PC-3 (cell line): ENCODE measurements at places on chromosomes 3 and 15.

GRCh38 chr3:25547943-25548674 lies 116.6 kb downstream of the TOP2B start:
- no peak for DNase-seq

DNA sequence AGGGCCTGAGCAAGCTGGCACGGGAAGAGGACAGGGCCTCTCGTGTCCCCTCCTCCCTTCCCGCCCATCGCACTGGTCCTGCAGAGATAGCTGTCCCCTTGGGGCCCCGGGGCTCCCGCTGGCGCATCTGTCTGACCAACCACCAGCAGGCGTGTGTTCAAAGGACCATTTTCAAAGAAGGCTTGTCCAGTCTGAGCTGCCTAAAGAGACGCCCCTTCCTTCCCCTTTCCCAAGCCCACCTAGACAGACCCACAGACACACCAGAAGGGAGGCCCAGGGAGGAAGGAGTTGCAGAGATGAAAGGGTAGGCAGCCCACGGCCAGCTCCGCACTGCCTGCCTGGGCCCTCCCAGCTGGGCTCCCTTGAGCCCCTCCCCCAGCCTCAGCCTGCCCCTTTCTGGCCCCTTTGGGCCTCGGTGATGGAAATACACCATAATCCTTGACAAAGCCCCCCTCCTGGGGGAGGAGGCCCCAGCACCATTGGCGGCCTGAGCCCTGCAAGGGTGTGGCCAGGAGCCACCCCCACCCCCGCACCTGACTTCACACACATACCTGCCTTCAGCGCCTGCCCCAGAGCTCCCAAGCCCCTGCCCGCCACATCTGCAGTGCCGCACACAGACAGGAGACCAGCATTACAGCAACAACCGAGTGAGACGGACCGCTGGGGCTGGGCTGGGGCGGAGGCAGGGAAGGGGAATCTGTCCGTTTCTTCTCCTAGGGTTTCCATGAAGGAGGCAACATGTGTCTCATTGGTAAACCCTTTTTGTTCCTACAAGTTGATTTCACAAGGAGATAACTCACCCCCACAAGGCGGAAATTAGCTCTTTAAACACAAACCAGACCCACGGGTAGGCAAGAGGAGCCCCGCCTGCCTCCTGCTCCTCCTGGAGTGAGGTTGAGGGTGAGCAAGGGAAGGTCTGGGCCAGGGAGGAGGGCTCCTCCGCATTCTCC lies at the start of gene STRA6:
TSS of gene STRA6 (minus strand) at position 336 of the 950 bp plus-strand sequence. CDS start 520 bp downstream, outside the sequence.
- DNase-seq, result no peak

GRCh38 chr3:71282976-71283375 lies 300.6 kb downstream of the FOXP1 start:
- DNase-seq, result no peak

GRCh38 chr3:138862924-138863775 lies 28.4 kb upstream of the PIK3CB start:
- DNase-seq, result peak; percentile 88

- DNase-seq, result no peak
These were observed 63.8 kb upstream of the SNRPA1 start for GRCh38 chr15:101358895-101359294.

DNA sequence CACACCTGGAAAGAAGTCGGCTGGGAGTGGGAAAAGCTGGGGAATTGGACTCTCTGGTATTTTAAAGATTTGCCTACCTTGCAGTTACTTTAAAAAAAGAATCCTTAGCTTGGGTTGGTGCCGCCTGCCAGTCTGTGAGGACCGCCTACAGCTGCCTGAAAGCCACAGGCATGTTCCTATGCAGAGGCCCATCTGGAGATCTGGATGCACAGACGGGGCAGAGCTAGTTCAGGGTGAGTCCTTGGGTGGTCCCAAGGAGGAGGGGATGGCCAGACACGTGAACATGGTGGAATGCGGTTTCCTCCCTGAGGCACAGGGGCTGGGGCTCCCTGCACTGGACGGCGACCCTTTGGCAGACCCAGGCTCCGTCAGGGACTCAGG lies 113.2 kb upstream of the IQSEC1 start:
- no peak for DNase-seq

DNA sequence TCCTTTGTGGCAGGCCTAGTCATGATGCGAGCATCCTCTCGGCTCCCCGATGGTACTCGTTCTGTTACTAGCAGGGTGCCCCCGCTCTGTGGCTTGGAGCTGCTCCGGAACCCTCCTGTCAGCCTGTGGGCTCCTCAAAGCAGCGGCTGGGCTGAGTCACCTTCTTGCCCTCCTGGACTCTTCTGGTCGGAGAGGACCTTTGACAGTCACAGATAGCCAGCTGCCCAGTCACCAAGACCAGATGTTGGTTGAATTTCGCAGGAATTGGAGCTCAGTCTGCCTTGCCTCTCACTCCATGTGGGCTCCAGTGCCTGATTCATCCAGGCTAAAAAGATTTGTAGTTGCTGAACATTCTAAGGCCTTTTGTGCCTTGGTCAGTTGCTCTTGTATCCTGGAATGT lies 94.5 kb downstream of the CHCHD6 start:
- no peak for DNase-seq

DNA sequence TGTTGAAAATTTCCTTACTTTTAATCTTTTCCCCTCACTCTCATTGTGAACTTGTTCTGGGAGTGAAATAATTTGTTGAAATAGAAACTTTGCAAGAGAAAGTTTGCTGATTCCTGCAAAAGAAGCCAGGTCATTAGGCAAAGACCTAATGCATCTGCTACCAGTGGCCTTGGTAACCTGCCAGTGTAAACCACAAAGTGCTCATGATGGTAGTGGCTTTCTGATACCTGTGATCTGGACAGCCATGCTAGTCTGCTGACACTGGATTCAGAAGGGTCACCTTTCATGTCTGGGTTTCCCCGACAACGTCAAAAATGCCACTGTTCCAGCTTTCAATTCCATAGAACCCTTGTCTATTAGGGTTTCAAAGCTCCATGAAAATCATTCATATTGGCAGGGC lies 123.7 kb upstream of the MCTP2 start:
- DNase-seq, result no peak

DNA sequence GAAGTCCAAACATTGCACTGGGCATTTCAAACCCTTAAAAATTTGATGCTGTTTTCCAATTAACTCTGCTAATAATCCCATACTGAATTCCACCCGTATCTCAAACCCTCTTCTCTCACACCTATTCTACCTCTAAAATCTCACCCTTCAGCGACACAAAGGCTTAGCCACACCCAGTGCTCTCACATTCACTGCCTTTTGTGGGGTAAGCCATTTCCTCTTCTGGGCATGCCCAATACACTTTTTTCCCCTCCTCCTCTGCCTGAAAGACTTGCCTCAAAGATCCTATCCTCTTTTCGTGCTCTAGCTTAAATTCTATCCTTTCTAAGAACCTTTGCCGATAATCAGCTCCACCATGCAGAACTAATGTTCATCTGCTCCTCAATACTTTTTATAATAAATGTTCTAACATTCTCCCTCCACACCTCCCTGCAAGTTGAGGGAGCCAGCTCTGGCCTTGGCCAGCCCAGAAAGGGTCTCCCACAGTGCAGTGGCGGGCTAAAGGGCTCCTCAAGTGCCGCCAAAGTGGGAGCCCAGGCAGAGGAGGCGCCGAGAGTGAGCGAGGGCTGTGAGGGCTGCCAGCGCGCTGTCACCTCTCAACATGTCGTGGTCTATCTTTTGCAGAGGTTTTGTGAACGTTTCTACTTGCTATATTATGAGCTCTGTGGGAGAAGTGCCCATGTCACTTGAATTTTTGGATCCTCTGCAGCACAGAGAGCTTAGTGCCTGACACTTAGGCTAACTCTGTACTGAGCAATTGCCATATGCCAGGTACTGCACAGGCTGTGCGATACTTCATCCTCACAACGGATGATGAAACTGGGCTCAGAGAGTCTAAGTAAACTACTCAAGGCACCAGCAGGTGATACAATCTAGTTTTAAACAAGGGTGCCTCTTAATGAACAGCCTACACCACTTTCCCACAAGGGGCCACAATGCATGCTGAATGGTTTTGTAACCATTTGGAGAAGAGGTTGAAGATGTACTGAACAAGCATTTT lies 53.6 kb upstream of the BCL6 start:
- no peak for DNase-seq

GRCh38 chr3:7874116-7874515 lies 627.5 kb upstream of the LMCD1 start:
- DNase-seq, result no peak

DNA sequence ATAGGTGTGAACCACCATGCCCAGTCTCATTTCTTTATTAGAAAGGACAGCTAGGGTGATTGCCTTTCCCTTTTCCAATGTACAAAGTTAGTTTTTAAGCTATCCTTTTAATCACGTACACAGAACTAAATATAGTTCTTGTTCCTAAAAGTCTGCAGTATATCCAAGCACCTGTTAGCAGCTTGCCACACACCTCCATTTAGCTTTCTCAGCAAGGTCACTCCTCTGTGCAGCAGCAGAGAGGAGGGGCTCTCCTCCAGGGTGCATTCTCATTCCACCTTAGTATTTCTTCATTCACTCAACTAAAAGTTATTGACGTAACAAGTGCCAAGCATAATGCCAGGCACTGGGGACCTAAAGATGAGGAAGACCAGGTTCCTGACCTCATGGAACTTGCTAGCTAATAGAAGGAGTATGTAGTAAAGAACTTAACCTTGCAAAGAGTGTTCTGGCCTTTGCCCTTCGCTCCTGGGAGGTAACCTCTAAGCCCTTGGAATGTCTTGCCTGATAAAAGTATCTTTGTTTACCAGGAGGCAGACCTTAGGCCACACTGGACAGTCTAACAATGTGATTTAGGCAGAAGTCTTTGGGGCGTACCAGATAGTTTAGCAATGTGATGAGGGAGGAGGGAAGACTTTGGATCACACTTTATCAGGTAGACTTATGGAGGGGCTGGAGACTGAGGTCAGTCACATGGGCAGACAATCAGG lies 12.7 kb upstream of the PTPN9 start:
- DNase-seq, result no peak

- DNase-seq, result no peak
These were observed 21.4 kb upstream of the ZBTB47 start for GRCh38 chr3:42632146-42632545.

- DNase-seq, result no peak
These were observed 298.4 kb downstream of the FOXP1 start for GRCh38 chr3:71285086-71285485.

- no peak for DNase-seq
These were observed 65.3 kb downstream of the BLM start for GRCh38 chr15:90782442-90782841.

- no peak for DNase-seq
These were observed 83.1 kb downstream of the SST start for GRCh38 chr3:187587076-187587475.

DNA sequence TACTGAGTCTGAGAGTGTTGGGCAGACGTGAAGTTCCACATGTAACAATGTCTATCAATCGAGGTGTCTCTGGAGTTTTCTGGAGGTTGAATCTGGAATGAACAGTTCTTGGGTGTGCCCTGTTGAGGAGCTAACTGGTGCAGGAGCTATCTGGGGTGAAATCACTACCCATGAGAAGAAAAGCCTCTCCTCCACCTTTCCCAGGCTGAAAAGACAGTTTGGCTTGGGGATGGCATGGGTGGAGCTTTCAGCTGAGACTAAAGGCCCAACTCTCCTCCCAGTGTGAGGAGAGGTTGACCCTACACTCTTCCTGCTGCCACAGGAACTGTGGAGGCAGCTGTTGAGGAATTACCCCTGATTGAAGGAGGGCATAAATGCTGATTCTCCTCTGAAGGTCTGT lies 54.4 kb upstream of the LRRFIP2 start:
- peak; percentile 17 for DNase-seq

DNA sequence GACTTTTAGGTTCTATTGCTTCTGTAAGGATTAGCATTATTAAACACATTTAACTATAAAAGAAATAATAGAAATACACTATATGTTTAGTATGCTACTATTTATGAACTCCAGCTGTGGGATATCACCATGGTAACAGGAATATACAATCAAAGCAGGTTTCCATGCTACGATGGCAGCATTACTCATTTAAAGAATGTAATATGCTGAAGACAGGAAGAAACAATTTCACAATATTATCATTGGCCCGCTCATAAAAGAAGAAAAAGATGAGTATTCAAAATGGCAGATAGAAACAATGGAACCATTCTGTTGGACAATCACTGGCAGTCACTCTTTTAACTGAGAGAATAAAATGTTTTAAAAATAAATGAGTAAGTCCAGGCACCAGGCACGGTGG lies 153.4 kb downstream of the CBLB start:
- DNase-seq, result peak; percentile 27

GRCh38 chr15:90761629-90762028 lies 44.5 kb downstream of the BLM start:
- DNase-seq, result no peak

- DNase-seq, result no peak
These were observed 74.0 kb upstream of the POLG start for GRCh38 chr15:89408372-89409183.

DNA sequence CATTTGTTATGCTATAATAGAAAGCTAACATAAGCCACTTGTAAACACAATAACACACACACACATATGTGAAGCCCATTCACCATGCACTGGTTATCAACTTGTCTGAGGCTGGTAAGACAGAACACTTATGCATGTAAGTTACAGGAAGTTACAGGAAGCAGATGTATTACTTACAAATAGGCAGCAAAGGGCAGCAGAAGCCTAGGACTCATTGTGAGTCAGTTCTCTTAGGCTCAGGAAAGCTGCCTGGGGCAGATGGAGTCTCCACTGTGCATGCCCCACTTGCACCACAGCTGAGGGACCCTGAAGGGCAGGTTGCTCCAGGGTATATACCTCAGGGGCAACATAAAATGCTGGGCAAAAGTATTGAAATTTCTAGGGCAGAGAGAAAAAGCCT lies 748.8 kb upstream of the CCDC54 start:
- peak; percentile 48 for DNase-seq

DNA sequence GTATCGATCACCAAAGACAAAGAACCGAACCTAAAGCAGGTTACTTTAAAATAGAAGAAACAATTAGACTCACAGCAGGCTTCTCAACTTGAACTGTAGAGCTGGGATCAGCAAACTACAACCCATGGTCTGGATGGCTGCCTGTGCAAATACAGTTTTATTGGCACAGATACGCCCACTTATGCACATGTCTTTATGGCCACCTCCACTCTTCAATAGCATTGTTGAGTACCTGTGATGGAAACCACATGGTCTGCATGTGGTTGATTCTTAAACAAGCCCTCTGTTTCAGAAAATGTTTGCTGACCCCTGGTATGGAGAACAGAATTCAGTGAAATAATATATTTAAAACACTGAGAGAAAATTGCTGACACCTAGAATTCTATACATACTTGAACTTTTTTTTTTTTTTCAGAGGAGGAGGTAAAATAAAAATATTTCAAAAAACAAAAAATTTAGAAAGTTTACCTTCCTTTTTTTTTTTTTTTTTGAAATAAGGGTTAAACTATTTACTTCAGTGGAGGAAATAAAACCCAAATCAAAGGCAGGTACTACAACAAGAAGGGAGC lies 263.8 kb upstream of the ATP10A start:
- no peak for DNase-seq

GRCh38 chr3:100261485-100261903 lies 702 bp downstream of the TBC1D23 start:
- no peak for DNase-seq
